ENCODE measurements at places on chromosomes 1 and 21.
A peak's percentile ranks its signal among the peaks of the same experiment; 100 is the strongest.

GRCh38 chr1:92306020-92306419, 7.2 kb downstream of the RPAP2 start:
- no peak for DNase-seq

- DNase-seq, result no peak
These were observed 174.2 kb downstream of the LHX8 start for GRCh38 chr1:75308365-75308764.

DNA sequence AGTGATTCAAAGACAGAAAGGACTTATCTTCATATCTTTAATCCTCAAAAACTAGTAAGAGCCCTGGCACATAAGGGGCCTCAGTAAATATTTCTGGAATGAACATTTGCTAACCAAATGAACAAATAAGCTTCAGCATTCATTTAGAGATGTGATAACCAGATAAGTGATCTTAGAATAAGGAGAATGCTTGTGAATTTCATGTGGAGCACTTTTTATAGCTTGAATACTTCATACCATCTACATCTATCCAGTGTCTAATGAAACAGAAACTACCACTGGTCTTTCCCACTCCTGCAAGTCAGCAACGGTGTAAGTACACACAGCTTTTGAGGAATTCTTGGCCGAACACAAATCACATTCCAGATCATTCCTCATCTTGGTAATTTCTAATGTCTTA, 38.5 kb downstream of the EDEM3 start:
- DNase-seq, result no peak

- DNase-seq, result no peak
These were observed 690 bp downstream of the C1orf216 start for GRCh38 chr1:35717911-35718476.

- no peak for DNase-seq
These were observed 88.3 kb downstream of the TPR start for GRCh38 chr1:186286615-186287315.

GRCh38 chr1:22328331-22329147, 123.1 kb upstream of the ZBTB40 start:
- DNase-seq, result no peak

DNA sequence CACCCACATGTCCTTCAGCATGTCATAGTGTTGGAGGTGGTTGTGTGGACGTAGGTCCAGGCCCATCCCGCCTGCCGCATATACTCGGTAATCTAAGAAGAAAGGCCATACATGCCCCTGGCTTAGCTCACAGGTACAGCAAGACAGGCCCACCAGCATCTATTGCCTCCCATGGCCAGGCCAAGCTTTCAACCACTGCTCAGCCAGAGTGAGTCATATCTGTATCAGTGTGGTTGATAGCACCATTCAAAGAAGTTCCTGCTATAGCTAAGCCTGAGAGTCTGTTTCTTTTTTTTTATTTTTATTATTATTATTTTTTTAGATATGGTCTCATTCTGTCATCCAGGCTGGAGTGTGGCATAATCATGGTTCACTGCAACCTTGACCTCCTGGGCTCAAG, 17.0 kb downstream of the KLHDC8A start:
- DNase-seq, result peak; percentile 39

GRCh38 chr1:245611251-245611650, 456.5 kb downstream of the KIF26B start:
- DNase-seq, result no peak

GRCh38 chr1:107750364-107750959, 214.5 kb downstream of the VAV3 start:
- DNase-seq, result no peak

DNA sequence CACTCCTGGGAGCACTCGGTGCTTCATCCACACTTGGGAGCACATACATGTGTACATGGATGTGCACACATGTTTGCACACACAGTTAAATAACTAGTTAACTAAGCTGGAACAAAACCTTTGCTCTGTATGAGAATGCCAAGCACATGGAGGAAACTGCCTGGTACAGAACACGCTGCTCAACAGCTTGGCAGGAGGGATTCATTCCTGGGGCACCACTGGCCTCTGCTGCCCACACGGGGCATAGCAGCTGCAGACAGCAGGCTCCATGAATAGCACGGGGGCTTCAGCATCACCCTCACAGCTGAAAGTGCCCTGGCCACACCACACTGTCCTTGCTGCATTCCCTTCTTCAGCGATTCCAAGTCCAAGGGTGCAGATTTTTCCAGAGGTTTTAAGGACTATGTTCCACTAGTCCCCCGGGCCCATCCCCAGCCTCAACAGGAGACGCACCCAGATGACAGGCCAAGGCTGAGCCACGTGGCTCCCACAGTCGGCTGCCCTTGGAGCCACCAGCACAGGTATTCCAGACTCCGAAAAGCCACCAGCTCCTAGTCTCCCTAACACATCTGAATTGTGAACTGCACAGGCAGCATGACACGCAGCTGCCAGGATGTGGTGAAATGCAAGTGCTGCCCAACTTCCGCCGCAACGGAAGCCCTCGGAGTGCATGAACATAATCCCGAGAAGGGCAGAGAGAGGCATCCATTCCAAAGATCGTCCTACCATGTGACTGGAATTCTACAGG, 16.9 kb downstream of the NPHP4 start:
- no peak for DNase-seq

- no peak for DNase-seq
These were observed 152.8 kb downstream of the PPP1R12B start for GRCh38 chr1:202501281-202501680.

DNA sequence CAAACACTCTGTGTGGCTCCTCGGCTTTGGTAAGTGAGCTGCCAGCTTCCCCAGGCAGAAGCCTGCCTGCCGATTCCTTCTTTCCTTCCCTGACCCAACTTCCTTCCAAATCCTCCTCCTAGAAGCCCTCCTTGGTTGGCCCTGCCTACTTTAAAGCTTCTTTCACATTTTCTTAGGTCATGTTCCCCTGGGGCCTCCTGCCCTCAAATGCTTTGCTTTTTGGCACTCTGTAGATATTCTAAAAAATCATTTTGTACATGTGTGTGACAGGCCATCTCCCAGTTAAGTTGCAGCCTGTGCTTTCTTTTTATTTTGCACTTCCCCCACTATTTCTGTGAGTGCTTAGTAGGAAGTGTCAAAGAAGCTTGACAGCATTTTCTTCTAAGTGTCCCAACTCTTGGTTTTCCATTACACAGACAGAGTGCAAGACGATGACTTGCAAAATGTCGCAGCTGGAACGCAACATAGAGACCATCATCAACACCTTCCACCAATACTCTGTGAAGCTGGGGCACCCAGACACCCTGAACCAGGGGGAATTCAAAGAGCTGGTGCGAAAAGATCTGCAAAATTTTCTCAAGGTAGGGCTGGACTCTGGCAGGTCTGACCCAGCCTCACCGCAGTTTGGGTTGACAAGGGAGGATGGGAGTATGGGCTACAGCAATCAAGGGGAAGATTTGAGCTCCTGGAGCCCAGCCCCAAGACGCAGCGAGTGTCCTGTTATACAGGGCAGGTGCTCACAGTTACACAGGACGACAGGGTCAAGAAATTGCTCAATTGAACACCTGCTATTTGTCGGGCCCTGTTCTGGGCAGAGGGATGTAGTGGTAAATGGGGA, at the start of gene S100A9:
Gene S100A9 (plus strand): TSS at position 2 of the 838 bp plus-strand sequence. CDS start 430 bp downstream, at position 432.
- DNase-seq, result no peak

- no peak for DNase-seq
These were observed 89.5 kb upstream of the CSF3R start for GRCh38 chr1:36572142-36572715.

DNA sequence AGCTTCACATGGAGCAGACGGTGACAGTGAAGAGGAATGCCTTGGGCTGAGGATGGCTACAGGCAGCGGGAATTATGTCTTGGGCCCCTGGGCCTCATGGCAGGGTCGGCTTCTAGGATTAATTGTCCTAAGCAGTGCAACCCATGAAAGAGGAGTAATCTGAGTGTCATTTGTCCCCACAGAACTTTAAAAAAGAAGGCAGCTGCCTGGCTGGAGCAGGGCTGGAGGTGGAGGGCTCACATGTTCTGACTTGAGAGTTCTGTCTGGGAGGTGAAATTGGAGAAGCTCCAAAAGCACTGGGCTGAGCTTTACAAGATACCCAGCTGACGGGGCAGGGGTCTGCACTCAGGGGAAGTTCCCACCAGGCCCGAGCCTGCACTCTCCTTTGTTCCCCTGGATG, 22.6 kb downstream of the CACNA1S start:
- DNase-seq, result no peak

DNA sequence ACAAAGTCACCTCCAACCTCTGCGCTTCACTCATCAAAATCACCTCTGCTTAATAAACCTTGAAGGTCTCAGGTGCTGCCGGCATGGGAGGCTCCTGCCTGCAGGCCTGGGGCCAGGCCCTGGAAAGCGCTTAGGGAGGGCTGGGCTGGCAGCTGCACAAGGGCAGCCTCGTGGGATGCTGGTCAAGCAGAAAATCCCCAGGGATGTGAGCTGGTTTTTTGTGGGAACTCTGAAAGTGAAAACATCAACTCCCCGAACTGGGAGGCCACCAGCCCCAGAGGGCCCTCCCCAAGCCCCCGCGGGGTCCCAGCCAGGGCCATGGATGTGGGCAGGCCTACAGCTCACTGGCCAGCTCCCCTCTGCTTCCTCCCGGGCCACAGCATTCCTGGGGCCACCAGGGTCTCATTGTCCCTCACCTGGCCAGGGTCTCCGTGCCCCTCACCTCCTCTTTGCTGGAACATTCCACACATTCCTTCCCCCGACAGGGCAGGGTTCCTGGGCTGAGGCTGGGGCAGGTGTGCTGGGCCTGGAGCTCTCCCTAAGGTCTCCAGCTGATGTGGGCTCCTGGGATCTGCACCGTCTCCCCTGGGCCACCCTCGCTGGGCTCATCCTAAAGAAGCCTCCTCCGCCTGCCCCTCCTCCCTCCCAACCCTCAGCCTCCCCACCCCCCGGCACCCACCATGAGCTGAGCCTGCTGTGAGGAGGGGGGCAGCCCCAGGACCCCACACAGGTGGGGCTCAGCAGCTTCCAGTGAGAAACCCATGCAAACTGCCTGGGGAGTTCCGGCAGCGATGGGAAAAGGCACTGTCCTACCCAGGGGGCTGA, 36.0 kb upstream of the POFUT2 start:
- DNase-seq, result no peak

DNA sequence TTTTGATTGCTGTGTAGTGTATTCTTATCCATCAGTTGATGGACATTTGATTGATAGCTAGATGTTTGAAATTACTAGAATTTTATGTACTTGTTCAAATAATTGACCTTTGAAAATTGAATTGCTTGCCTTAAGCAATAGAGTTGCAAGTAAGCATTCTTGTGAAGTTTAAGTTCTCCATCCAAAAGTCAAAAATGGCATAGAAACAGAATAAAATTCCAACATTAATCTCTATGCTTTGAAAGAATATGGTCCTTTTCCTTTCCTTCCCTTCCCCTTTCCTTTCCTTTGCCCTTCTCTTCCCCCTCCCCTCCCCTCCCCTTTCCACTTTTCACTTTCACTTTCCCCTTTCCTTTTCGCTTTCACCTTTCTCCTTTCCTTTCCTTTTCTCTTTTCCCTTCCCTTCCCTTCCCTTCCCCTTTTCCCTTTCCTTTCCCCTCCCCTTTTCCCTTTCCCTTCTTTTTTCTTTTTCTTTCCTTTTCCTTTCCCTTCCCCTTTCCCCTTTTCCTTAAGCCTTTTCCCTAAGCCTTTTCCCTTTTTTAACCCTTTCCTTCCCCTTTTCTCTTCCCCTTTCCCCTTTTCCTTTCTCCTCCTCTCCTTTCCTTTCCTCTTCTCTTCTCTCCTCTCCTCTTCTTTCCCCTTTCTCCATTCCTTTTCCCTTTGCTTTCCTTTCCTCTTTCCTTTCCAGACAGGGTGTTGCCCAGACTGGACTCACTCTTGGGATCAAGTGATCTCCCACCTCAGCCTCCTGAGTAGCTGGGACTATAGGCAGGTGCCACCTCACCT, 67.4 kb downstream of the SASS6 start:
- DNase-seq, result no peak

DNA sequence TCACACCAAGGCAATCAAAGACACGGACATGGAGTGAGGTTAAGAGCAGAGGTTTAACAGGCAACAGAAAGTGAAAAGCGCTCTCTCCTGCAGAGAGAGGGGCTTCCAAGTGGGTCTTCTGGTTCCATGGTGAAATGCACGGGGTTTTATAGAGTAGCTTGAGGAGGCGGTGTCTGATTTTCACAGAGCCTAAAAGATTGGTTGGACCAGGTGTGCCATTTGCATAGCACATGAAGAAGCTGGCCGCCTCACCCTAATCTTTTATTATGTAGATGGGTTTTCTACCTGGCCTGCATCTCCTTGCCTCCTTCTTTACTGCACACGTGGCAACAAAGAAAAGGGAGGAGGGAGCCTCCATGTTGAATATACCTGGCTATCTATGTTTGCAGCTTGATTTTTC, 197.3 kb downstream of the RYR2 start:
- no peak for DNase-seq

DNA sequence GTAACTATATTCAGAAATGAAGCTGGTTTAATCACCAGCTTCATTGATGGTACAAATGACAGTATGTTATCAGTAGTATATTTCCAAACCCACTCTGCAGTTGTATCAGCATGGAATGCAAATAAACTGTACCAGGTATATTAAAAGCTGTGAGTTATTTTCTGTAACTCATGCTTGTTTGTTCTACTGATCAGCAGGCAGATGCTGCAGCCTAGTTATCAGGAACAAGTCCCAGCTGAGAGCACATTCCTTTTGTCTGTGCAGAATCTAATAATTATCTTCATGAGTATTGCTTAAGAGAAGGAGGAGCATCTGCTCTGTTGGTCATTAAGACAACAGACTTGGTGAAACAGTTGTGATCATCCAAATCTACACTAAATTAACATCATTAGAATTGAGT, 1331.1 kb downstream of the MRPL39 start:
- no peak for DNase-seq

DNA sequence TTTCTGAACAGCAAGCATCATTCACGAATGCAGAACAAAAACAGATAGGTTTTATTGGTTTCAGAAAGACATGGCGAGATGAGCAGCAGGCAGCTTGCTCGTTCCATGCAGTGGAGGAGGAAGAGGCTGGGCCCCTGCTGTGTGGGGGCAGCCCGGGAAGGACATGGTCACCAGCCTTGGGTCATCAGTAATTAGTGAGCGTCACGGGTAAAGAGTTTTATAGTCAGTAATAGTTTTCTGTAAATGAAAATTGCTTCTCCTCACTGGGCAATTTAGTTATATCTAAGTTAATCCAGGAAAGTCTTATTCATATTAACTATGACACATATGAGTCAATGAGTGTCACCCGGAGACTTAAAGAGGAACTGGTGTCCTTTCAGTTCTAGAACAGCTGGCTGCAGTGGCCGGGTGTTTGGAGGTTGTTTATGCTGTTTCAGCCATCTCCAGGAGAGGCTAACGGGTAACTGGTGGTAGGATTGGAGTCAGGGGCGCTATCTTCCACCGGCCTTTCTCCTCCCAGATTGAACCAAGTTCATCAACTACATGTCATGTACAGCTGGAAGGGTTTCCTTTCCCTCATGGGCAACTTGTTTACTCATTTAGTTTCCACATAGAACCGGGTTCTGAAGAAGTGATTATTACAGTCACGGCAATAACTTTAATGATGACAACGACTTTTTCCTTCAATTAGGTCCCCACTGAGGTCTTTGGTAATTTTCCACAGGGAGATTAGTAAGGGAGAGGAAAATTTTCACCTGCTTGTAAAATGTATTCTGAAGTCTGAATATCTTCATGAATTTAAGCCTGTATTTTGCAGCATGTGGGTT, 34.6 kb upstream of the SLC45A1 start:
- DNase-seq, result peak; percentile 52
